ENCODE measurements at places on chromosomes 13 and 19.

DNA sequence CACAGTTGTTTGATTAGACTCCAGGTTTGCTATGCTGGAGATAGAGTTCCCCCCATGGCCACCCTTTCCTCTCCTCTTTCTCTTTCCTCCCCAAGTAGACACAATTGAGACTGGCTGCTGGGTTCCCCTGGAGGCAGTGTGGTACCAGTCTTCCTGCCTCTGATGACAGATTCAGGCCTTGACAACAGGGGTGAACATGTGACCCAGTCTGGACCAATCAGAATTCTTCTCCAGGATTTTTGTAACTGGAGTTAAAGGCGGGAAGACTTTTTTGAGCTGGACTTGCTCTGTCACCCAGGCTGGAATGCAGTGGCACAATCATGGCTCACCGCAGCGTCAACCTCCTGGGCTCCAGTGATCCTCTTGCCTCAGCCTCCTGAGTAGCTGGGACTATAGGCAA is 48.7 kb downstream of the CCNE1 start:
- DNase-seq, result peak; percentile 16

- DNase-seq, result peak; percentile 68
Measured at GRCh38 chr19:39996218-39996810, 546 bp upstream of the ZNF546 start.

- no peak for DNase-seq
Measured at GRCh38 chr19:896434-896833, 3.1 kb downstream of the RNU6-9 start.

- DNase-seq, result peak; percentile 39
Measured at GRCh38 chr19:17873786-17874757, 2.3 kb downstream of the SLC5A5 start.

GRCh38 chr13:40819797-40820315 is 30.4 kb downstream of the SLC25A15 start:
- DNase-seq, result no peak

- DNase-seq, result no peak
Measured at GRCh38 chr13:21078501-21078900, 17.1 kb upstream of the LATS2 start.

- DNase-seq, result no peak
Measured at GRCh38 chr19:50475101-50475568, 1.2 kb upstream of the EMC10 start.

GRCh38 chr19:43606569-43607229 is 5.2 kb upstream of the SRRM5 start:
- no peak for DNase-seq

DNA sequence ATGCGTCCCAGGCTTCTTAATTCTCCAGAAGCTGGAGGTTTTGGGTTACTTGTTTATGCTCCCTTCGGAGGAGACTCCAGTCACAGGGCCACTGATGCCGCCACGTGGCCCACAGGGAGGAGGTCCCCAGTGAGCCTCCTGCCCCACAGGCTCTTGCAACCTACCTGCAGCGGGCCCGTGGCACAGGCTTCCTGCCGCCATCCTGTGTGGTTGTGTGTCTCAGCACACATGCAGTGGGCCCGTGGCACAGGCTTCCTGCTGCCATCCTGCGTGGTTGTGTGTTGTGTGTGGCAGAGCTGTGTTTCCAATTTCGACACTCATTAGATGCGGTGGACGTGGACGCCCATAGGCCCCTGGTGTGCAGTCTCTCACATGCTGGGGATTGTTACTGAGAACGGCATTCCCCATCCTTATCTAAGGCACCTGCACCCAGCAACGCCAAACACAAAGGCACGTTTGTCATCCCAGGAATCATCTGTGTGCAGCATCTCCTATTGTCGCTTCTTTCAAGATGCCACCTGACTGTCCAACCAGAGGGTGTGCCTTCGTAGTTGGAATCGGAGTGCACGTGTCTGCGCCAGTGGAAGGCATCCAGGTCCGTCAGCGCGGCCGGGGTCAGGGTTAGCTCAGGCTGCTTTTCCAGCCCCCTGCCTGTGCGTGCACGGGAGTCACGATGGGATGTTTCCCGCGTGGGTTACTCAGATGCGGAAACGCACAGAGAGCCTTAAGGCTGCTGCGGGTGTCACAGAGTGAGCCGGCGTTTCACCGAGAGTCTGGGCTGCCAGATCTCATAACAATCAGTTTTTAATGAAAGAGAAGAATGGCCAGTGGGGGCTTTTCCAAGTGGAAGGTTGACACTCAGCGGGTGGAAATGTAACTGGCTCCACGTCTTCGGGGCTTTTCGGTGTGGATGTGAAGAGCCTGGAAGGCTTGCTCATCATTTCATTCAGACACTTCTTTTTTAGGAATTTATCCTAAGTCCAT is 119.8 kb downstream of the ATP11A start:
- no peak for DNase-seq

DNA sequence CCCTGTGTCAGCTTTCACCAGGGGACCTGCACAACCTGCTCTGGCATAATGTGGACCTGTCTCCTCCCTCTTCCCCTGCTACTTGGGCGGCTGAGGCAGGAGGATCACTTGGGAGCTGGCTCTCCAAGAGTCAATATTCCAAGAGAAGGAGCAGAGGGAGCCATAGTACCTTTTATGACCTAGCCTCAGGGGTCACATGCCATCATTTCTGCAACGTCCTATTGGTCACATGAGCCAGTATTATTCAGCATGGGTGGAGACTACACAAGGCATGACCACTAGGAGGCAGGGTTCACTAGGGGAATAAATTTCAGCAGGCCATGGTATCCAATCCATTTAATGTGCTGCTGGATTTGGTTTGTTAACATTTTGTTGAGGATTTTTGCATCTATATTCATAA is 12.0 kb upstream of the SHFL start:
- DNase-seq, result peak; percentile 23

GRCh38 chr19:38199340-38199739 is 24.7 kb downstream of the DPF1 start:
- no peak for DNase-seq

DNA sequence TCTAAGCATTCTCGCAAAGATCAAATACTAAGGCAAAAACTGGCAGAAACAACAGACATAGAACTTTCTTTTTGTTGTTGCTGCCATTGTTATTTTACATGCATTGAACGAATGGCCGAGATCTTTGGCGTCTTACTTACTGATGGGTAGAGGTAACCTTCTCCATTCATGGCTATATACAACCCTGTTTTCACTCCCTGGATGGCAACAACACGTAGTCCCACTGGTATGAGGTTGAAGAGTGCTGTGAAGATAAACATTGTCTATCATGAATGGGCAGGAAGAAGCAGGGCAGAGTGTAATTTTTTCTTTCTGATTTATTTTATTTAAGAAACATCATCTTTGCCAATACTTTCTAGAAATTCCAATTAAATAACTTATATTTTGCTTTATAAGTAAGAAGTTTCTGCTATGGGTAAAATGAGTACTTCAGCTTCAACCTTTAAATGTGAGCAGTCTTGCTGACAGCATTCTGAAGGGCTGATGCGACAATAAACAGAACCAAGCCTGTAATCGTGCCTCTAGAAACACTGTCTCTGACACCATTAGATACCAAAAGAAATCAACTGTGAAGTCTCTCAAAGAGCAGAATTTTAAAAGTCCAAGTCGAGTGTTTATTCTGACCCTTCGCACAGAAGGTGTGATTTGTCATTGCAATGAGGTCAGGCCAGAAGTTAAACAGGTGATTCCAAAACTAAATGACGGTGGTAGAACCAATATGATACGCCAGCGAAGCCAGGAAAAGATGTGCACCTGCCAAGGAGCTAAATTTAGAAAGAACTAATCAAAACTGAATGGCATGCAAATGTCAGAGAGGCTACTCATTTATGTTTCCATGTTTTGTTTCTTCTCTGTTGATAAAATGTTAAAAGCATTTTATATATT is 416.4 kb downstream of the ITGBL1 start:
- DNase-seq, result no peak

DNA sequence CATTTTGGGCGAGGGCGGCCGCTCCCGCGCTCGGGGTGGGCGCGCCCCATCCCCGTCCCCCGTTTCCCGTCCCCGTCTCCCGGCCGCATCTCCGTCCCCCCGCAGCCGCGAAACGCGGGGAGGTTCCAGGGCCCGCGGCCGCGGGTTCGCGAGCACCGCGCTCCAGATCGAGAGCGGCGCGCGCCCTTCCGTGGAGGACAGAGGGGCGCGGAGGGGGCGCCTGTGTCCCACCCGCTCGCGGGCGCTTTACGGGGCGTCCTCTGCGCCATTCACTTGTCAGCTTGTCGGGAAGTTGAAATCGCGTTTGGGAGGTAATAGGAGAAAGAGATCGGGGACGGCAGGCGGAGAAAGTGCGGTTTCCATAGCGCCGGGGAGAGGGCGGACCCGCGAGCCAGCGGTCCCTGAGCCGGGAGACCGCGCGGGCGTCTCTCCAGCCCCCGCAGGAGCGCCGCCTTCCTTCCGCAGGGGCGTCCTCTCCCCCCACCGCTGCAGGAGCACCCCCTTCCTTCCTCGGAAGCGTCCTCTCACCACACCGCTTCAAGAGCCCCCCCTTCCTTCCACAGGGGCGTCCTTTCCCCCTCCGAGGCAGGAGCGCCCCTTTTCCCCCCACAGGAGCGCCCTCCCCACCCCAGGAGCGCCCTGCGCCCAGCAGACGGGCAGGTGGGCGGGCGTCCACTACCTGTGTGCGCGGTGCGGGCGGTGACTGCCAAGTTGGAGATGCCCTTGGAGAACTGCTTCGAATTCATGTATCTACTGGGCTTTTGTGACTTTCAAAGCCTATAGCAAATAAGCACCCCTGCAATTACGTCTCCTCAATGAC is 962 bp upstream of the IRS2 start:
- DNase-seq, result no peak

DNA sequence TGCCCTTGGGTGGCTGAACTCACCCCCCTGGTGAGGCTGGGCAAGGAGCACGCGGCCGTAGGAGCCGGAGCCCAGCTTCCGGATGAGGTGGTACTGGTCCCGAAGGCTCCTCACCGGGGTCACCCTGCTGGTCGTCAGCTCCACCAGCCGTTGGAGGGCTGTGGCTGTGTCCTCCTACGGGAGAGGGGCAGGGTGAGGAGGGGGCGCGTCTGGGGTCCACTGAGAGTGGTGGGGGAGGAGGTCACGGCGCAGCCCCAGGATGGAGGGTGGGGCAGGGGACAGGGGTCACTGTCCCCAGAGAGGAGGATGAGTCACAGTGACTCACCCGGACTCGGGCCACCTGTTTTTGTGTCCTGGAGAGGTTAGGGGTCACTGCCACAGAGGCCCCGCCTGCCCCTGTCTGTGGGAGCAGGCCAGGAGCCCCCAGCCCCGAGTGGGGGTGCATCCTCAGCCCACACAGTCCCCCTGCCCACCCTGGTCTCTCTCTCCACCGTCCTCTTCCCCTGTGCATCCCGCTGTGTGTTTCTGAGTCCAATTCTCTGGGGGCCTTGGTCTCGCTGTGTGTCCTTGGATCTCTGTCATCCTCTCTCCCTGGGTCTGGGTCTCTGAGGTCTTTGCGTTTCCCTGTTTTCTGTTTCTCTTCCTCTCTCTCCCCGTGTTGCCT is 435 bp downstream of the SBK3 start:
- no peak for DNase-seq

DNA sequence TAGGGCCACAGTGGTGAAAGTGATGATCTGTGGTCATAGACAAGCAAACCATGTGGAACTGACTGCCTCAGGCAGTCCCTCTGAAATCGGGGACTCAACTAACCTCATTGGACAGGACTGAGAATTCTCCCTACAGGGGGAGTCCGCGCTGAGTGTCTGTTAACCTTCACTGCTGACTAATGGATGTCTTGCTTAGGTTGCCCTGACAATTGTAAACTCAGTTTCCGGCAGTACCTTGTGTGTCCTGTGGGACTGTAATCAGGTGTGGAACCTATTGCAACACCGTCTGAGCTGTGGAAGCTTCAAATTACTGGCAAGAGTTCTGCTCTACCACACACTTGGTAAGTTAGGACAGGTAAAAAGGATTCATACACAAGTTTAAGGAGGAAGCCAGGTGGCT is 21.8 kb downstream of the ZNF77 start:
- DNase-seq, result peak; percentile 70

DNA sequence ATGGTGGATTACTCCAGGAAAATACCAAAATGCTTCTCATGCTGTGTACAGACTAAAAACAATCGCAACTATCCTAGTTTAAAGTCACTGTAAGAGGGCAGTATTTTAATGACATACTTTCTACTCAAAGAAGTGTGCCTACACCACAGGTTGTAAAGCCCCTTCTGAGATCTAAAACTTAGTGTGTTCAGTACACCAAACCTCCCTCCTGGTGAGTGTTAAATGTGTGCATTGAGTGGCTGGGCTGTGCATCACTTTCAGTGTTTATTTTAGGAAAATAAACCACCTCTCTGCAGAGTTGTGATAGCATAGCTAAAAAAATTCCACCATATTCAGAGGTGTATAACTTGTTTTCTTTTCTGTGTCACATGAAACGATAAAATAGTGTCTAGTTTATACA is 263.7 kb downstream of the DACH1 start:
- no peak for DNase-seq

- DNase-seq, result no peak
Measured at GRCh38 chr13:21534760-21535159, 69.2 kb downstream of the MICU2 start.

DNA sequence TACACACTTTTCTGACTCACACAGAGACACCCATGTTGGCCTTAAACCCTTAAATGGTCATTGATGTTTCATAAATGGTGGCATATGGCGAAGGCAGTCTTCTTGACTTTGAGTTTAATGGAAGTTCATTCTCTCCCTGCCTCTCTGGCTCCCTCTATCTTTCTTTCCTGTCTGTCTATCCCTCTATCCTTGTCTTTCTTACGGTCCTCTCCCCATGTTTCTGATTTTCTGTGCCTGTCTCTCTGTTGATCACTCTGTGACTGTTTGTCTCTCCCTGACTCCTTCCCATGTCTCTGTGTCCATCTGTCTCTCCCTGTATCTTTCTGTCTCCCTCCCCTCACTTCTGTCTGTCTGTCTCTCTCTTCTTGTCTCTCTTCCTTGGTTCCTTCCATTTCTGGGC is 43.2 kb upstream of the SHKBP1 start:
- DNase-seq, result no peak

- no peak for DNase-seq
Measured at GRCh38 chr19:17200408-17201079, 14.6 kb upstream of the USE1 start.

DNA sequence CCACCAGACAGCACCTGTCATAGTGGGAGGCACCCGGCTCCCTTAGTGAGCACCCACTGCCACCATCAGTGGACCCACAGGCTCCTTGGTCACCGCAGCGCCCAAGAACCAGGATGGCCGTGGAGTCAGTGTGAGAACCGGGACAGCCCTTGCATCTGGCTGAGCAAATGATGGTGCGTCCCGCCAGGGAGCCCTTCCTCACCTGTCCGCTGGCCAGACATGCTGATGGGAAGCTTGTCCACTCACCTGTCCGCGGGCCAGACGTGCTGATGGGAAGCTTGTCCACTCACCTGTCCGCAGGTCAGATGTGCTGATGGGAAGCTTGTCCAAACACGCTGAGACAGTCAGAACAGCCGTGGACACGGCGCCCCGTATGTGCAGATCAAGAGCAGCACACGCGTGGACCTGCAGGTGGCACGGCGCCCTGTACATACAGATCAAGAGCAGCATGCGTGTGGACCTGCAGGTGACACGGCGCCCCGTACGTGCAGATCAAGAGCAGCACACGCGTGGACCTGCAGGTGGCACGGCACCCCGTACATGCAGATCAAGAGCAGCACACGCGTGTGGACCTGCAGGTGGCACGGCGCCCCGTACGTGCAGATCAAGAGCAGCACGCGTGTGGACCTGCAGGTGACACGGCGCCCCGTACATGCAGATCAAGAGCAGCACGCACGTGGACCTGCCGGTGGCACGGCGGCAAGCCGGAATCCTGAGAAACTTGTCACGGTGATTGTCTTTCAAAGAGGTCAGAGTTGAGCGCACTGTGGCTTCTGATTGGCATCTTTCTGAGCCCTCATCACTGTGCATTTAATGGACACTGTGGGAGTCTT is 40.7 kb upstream of the DCUN1D2 start:
- DNase-seq, result no peak

All from kidney tubule cell (primary cell).